ENCODE measurements at places on chromosomes 7 and 10.

- DNase-seq, result no peak
Observed at GRCh38 chr10:59675812-59676211, 33.8 kb downstream of the SLC16A9 start.

- no peak for DNase-seq
Observed at GRCh38 chr7:33157311-33157710, 27.9 kb downstream of the BBS9 start.

- peak; percentile 17 for DNase-seq
Observed at GRCh38 chr7:43758029-43758821, at the start of gene BLVRA. Gene BLVRA (plus strand): TSS chr7:43758680. CDS start chr7:43771159, 12,479 bp downstream.

DNA sequence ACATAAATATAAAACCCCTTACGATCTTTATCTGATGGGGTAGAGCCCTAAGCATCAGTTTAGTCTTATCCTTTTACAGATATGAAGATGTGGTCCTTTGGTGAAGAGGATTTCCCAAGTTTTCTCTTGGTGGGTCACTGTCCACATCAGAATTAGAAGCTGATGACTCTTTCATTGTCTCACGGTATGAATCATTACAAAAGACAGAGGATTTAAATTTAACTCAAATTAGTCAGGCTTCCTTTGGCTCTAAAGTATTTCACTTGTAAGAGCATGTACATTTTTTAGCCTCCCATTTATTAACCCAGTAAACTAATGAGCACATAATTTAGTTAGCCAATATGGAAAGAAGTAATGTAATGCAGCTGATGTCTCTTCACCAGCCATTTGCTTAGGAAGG, 49.9 kb upstream of the TMEM26 start:
- no peak for DNase-seq

DNA sequence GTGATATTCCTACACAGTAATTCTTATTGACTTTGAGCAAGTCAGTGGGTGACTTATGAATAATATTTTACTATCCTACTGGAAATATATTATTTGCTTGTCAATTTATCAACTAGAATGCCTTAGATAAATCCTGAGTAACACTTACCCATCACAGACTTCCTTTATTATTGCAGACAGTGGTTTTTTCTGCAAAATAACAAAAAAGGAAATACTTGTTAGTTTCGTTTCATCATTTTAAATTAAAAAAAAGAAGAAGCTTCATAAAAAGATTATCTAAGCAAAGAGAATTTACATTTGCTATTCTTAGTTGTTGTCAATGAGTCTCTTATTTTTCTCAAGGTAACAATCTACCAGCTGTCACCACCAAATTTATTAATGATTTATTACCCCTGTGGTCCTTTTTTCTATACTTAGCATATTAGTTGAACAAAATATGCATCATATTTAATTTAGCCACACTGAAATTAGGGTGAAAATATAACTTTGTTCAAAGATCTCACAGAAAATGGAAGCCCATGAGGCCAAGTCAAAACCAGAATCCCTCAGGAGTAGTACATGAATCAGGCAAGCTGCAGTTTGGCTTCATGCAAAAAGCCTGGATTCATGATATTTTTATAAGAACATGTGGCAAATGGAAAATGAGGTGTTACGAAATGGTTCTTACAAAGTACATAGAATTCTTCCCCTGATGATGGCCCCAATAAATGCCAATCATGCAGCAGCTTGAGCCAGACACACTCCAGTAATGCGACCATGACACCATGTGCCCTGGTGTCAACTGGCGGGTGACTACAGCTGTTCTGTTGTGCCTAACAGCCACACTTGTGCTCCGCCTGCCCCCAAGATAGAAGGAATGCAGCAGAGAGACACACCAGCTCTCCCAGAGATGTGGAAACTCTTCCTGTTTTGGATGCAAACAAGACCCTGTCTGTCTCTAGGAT, 132.6 kb downstream of the ELMO1 start:
- DNase-seq, result no peak

GRCh38 chr7:129949292-129950133, 3.2 kb downstream of the UBE2H start:
- no peak for DNase-seq

DNA sequence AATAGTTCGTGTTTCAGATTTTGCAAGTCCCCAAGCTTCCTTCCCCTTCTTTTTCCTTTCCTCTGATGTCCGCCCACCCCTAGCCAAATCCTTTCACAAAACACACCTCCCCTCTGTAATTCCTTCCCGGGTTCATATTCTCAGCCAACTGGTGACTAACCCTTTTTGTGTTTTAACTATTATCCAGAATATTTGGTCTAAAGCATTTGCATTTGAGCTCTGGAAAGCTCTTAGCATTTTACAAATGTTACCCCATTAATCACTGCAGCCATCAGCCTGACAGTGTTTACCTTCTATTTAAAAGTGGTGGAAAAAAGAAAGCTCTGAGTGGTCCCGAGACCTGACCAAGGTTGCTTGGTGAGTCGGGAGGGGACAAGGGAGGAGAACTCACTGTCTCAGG, 139.0 kb downstream of the CREB5 start:
- DNase-seq, result no peak

- DNase-seq, result no peak
Observed at GRCh38 chr10:86677374-86677773, 9.1 kb downstream of the LDB3 start.

DNA sequence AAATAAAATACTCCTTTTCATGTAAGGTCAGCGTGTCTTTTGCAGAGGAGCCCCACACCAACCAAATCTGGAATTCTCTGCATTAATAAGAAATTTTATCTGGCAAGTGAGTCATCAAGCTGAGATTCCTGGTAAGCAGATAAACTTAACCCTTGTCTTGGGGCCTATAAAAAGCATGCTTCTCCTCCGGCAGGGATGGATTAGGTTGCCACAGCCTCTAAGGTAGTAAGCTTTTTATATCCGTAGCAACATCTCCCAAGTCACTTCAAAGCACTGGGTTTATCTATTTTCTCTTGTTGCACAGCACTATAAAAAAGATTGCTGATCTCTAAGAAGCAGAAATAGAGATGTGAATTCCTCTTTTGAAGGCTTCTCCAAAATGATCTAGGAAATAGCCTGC, 202.8 kb upstream of the NOBOX start:
- DNase-seq, result no peak

- no peak for DNase-seq
Observed at GRCh38 chr7:156675721-156676120, 35.1 kb downstream of the RNF32 start.

DNA sequence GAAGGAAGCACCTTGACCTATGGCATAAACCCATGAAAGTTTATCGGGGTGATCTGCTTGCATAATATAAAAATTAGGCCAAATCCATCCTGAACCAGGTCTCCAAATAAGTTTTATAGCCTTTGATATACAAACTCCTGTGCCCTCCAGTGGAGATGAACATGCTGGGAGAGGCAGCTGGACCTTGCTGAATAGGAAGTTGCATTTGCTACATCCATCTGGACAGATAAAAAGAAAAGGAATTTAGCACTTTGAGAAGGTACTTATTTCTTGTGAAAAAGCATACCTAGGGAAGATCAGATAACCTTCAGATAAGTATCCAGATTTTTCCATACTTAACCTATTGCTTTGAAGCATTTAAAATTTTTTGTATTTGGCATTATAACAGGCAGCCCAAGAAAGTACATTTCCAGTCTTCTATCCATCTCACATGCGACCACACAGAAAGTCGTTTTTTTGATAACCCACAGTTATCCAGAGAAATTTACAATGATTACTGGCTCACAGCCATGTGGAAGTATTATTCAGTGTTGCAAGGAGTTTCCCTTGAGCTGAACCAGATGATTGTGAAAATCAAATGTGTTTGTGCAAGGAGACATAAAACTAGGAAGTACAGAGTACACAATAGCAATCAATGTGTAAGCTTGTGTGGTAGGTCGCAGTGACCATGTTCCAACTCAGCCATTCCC, 124.4 kb upstream of the STK17A start:
- DNase-seq, result no peak

- peak; percentile 45 for DNase-seq
Observed at GRCh38 chr7:25098096-25099046, 26.7 kb downstream of the CYCS start.

DNA sequence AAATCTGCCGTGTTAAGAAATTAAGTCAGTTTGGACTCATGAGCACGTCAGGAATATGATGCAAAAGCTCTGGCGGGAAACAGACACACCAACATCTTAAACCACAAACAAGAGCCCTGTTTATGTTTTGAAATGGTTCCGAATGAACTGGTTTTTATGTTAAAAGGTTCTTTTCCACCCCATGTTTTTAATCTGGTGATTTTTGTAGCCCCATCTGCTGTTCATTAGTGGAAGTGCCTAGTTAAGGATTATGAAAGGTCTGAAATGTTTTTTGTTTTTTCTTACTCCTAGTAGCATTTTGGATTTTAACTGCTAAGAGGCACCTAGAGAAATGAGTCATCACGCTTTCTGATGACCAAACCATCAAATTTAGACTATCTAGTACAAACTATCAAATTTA, 404.1 kb upstream of the MKI67 start:
- no peak for DNase-seq

DNA sequence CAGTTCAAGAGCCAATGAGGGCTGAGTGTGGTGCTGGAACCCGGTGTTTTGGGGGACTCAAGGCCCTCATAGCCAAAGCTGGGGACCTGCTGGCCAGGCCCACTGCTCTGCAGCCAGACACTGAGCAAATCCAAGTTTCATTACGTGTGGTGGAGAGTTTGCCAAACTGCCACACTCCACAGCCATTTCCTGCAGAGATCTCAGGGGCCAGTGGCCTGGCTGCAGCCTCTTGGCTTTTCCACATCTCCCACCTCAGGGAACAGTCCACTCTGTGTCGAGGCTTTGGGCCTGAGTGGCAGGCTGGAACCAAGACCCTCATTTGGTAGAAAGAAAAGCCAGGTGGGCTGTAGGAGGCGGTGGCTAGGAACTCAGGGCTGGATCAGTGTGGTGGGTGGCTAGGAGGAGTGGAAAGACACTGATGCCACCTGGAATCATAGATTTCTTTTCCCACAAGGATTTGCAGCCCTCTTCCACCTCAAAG, 3.2 kb downstream of the HOXA11 start:
- no peak for DNase-seq

DNA sequence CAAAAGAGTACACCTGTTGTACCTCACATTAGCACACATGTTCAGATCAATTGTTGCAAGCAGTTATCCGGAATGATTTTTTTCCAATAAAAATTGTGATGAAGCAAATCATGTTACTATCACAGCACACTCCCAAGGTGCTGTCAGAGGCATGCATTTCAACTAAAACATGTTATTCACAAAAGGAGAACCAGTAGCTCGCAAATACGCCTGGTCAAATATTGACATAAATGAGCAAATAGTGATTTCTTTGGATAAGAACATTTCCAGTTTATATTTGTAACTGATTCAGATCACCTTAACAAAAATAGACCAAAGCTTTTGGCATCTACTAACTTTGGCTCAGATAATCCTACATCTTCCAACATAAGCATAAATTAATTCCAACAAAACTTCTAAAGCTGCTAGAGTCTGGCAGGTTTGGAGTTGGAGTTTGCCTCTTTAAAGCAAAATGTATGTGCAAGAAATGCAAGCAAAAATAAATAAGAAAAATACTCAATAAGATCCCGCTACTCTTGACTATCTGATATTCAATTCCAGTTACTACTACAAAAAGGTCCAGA, 208.0 kb downstream of the SFMBT2 start:
- DNase-seq, result no peak

DNA sequence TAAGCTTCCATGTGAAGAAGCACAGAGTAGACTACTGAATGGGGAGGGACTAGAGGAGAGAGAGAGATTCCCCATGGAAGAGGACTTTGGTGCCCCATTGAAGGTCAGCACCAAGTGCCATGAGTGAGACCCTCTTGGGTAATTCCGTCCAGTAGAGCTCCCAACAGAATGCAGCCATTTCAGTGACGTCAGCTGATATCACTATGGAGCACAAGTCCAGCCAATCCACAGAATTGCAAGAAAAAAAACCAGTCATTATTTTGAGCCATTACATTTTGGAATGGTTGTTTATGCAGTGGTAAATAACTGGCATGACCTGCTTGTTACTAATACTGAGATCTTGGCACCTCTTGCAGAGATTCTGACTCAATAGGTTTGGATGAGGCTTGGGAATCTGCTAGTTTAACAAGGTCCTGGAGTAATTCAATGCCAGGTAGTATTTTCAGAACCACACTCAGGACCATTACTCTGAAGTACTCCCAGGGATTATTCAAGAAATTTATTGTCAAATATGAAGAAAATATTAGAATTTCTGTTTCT, 52.6 kb upstream of the SP8 start:
- no peak for DNase-seq

DNA sequence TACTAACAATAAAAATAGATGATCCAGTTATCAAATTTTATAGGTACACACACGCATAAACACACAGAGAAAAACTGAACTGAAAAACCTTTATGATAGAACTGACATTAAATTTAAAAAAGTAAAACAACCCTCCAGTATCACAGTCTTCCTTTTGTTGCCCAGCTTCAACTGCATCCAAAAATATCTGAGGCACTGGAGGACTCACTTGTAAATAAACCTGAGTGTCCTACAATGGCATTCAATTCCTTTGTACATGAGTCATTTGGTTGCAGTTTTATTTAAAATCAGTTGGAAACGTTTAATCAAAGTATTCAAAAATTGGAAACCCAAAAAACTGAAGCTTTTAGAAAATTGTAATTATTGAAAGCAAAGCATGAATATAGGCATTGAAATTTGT, 265.2 kb upstream of the CSTF2T start:
- no peak for DNase-seq
